ENCODE measurements at places on chromosomes 3 and 15.

- DNase-seq, result no peak
Observed at GRCh38 chr3:147413686-147414389, 4.7 kb downstream of the ZIC1 start.

DNA sequence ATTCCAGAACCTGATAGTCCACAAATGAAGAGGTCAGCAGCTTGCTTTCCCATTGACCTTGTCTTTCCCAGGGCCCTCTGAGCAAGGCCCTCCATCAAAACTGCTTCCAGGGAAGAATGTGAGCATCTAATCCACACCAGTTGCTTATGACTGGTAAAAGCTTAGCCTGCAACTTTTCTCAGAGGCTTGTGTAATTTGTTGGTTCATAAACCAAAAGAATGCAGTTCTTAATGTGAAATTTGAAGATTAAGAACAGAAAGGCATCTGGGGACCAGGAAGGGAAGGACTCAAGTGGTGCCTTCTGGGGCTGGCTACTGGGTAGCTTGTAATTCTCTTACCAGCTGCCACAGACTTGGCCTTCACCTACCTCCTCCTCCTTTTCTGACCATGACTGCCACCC is 60.9 kb upstream of the EIF1B start:
- no peak for DNase-seq

DNA sequence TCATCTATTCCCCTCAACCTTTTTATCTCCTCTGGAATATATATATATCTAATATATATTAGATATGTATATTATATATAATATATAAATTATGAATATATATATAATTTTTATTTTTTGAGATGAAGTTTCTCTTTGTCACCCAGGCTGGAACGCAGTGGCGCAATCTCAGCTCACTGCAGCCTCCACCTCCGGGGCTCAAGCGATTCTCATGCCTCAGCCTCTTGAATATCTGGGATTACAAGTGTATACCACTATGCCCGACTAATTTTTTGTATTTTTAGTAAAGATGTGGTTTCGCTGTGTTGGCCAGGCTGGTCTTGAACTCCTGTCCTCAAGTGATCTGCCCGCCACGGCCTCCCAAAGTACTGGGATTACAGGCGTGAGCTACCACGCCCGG is 22.2 kb downstream of the PXYLP1 start:
- no peak for DNase-seq

DNA sequence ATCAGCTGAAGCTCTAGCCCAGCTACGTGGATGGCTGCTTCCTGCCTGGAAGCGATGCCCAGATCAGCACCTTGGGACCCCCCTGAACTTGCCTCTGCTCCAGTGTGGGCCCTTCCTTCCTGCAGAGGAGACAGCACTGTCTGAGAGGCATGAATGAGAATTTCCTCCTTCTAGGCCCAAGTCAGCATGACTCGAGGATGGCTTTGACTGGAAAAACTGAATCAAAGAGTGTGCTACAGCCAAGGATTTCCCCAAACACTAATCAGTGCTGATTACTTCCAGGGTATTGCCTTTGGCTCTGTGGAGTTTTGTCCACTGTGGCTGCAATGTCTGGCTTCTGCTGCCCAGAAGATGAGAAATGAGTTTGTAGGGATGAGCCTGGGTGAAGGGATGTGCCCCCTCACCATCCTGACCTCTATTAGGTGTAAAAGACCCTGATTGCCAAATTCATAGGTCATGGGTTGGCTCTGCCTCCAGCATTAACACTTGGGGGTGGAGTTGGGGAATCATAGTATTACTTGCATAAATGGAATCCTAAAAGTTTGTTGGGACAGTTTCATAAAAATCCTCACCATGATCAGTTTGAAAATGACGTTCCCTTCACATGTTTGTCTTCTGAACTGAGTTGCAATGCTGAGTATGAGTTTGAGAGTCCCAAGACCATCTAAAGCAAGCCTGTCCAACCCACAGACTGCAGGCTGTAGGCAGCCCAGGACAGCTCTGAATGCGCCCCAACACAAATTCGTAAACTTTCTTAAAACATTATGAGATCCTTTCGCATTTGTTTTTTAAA is 36.7 kb downstream of the FLNB start:
- no peak for DNase-seq

GRCh38 chr15:83892498-83892897 is 238.6 kb downstream of the ADAMTSL3 start:
- no peak for DNase-seq

- DNase-seq, result no peak
Observed at GRCh38 chr15:56910801-56911200, 7.6 kb upstream of the TCF12 start.

- no peak for DNase-seq
Observed at GRCh38 chr15:49627407-49627877, 6.6 kb downstream of the DTWD1 start.

- no peak for DNase-seq
Observed at GRCh38 chr3:56937580-56937979, 122.9 kb upstream of the SPATA12 start.

DNA sequence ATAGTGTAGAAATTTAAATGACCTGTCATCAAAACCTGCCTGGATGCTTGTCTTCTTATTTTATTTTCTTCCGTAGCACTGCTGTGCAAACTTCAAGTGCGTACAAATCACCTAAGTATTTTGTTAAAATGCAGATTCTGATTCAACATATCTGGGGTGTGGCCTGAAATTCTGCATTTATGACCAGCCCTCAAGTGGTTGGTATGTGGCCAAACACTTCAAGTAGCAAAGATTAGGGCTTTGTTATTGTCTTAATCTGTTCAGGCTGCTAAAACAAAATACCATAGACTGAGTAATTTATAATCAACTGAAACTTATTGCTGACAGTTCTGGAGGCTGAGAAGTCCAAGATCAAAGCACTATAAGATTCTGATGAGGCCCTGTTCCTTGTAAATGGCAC is 97.6 kb upstream of the LRRC3B start:
- no peak for DNase-seq

GRCh38 chr3:140830391-140830790 is 111.2 kb upstream of the SLC25A36 start:
- no peak for DNase-seq

- DNase-seq, result no peak
Observed at GRCh38 chr3:178267158-178267844, 268.9 kb upstream of the KCNMB2 start.

- DNase-seq, result no peak
Observed at GRCh38 chr3:72891053-72891855, 3.4 kb downstream of the GXYLT2 start.

All from stimulated activated CD8-positive, alpha-beta memory T cell treated with anti-CD3 and anti-CD28 coated beads, Interleukin-12 subunit alpha, Interleukin-12 subunit beta, amount 100 ng/mL, for 4 hours (primary cell).